ENCODE measurements at places on chromosomes 4 and X.
A peak's percentile ranks its signal among the peaks of the same experiment; 100 is the strongest.

GRCh38 chr4:101678180-101678579, 112.3 kb upstream of the BANK1 start:
- no peak for DNase-seq

- DNase-seq = no peak
Observed at GRCh38 chr4:87882321-87882720, 49.6 kb downstream of the MEPE start.

- DNase-seq = no peak
Observed at GRCh38 chrX:95640226-95640625, 1044.4 kb upstream of the DIAPH2 start.

GRCh38 chrX:74292808-74293123, 11.2 kb upstream of the ZCCHC13 start:
- DNase-seq = no peak

- DNase-seq = no peak
Observed at GRCh38 chr4:38529189-38530115, 134.5 kb upstream of the KLF3 start.

DNA sequence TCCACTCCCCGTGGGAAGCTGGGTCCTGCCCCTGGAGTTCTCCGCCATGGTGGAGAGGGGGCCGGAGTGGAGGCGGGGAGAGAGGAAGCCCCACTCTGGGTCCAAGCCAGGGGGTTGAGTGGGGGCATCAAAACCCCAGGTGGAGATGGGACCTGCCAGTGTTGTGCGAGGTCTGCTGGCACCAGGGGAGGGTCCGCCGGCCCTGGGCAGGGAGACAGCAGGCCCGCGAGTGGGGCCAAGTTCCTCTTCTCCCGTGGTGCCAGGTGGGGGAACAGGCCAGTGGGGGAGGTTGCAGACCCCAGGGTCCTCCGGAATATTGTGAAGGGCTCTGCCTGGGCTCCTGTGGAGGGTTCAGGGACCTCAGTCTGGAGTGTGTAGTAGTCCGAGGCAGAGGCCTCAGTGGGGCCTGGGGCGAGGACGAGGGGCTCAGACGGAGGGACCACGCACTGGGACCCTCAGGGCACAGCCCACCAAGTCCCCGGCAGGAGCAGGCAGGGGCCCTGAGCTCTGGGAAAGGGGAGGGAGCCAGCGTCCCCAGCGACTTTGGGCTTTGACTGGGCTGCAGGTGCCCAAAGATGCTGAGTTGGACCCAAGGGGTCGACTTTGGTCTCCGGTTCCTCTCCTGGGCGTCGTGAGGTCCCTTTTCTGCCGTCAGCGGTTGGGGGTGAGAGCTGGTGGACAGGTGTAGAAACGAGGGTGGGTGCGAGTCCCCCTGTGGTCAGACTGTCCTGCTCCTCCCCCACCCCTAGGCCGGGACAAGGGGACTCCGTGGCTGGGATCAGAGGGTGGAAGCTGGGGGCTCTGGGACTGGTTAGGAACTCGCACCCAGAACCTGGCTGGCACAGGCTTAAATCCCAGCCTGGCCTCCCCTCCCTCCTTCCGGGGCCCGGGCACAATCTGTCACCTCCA, 43.8 kb upstream of the NKX1-1 start:
- DNase-seq = no peak

DNA sequence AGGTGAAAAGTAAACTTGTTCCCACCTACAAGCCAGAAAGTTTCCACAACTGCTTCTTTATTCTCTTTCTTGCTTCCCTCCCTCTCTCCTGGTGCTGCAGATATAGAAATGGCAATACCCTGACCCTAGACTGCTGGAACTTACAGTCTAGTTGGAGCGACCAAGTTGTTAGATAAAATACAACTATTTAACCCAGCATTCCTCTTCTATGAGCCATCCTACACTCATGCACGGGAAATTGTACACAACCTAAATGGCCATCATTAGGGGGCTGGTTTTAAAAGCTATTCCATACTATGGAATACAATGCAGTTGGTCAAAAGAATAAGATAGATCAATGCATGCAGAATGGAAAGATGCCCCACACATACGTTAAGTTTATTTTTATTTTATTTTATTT, 41.1 kb downstream of the PJA1 start:
- no peak for DNase-seq

GRCh38 chr4:82739287-82740190, 59.1 kb downstream of the SCD5 start:
- peak; percentile 7 for DNase-seq

- no peak for DNase-seq
Observed at GRCh38 chr4:20333141-20333715, 81.5 kb downstream of the SLIT2 start.

DNA sequence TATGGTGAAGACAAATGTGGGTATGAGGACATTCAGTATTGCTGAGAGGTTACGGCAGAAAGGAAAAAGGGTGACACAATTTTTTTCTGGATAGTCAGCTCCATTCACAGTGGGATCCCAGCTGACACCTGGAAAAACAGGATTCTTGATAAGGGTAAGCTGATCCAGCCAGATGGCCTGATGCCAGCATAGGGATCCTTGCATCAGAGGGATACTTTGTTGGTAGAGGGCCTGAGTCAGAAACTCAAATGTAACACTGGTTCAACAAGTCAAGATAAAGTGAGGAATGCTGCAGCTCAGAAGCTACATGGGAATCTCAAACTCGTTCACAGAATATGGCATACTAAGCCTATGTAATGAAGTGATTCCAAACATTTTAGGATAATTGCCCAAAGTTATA, 726.7 kb downstream of the C4orf33 start:
- DNase-seq = no peak

DNA sequence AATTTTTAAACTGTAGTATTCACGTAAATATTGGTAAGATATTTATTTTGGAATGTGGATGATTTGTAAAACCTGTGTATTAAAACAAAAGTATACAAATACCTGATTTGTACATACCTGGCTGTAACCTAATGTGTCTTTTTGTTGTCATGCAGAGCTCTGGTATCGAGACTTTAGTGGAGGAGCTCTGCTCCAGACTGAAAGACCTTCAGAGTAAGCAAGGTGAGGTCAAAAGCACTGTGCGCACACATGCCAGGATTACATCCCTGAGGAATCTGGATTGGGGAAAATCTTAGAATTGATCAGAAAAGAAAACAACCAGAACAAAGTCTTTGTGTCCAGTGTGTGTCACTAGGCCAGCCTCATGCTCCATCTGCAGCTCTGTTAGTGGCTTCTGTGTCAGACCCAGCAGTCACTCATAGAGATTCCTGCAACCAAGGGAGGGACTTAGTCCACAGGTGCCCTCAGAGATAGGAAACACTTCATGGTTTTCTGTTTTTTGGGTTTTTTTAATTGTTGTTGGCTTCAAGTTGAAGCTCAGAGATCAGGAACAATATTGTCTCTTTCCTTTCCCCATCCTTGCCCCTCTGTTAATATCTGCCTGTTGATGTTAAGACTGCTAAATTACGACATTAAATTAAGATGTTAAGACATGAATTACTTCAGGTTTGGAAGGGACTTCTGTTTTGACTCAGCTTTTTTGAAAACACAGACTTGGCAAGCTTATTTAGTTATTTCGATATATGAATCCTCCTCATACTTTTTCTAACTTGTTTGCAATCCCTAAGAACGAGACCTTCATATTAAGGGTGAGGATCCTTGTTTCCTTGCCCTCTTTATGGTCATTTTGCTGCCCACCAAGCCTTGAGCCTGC, 52.4 kb upstream of the TBC1D14 start:
- DNase-seq = no peak

- DNase-seq = no peak
Observed at GRCh38 chr4:21733894-21734630, 214.5 kb downstream of the KCNIP4 start.

DNA sequence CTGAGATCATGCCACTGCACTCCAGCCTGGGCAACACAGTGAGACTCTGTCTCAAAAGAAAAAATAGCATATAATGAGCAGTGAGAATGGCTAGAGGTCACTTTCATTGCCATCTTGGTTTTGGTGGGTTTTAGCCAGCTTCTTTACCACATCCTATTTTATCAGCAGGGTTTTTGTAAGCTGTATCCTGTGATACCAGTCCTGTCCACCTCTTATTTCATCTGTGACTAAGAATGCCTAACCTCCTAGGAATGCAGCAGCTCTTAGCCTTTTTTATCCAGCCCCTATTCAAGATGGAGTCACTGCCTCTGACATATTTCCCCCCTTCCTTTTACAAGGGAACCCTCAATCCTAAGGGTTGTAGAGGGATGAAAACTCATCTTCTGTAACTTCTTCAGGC, 26.1 kb upstream of the IGFBP7 start:
- DNase-seq = no peak

- no peak for DNase-seq
Observed at GRCh38 chr4:168218645-168219044, 99.9 kb downstream of the DDX60 start.

- DNase-seq = no peak
Observed at GRCh38 chrX:47460561-47460960, 22.5 kb downstream of the ZNF41 start.

All from NCI-H187 (cell line).